ENCODE measurements at places on chromosomes 1 and 21.

- DNase-seq: no peak
These were observed 521.0 kb upstream of the B3GALT2 start for GRCh38 chr1:193707271-193708021.

DNA sequence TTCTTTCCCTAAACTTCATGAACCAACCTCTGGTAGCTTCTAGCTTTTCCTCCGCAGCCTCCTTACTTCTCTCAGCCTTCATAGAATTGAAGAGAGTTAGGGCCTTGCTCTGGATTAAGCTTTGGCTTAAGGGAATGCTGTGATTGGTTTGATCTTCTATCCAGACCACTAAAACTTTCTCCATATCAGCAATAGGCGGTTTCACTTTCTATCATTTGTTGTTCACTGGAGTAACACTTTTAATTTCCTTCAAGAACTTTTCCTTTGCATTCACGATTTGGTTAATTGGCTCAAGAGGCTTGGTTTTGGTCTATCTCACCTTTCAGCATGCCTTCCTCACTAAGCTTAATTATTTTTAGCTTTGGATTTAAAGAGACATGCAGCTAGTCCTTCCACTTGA lies 5.1 kb downstream of the URB2 start:
- DNase-seq: no peak

DNA sequence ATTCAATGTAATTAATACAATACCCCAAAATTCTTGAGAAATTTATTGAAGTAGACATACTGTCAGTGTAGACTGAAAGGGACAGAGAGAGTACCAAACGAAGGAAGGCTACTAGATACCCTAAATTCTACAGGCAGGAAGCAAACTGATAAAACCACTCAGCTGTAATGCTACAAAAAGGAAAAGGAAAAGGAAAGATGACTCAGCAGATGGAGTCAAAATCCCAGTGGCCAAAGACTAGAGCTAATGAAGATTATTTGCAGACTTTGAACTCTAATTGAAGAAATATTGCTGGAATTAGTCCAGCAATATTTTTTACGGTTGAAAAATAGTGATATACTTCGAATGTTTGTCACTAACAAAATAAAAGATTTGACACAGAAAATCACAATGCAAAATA lies 671.9 kb downstream of the BRINP3 start:
- no peak for DNase-seq

DNA sequence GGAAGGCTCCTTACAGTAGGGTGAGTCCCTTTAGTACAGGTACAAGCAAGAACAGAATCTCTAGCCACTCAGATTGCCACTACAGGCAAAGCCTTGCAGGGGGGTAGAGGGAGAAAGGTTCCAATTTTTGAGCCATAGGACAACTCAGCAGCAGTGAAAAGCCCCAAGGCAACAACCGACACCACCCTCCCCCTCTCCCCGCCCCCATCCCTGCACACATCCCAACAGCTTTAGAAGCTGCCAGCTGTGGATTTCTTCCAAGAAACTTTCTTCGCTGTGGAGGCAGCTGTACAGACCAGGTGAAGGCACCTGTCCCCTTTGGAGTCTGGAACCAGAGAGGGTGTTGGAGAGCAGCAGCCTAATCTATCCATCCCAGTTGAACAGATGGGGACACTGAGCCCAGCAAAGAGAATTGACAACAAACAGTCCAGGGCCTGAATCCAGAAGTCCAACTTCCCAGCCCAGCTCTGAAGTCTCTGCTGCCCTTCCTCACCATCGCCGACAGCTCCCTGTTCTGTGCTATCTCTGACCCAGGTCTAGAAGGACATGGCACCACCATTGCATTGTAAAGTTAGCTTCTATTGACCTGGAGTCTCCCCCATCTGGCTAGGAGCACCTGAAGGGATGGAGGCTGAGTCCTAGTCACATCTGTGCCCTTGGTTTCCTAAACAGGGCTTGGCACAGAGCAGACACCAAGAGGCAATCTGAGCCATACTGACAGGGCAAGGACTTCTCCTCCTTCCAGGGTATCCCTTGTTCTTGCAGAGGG lies 2.2 kb downstream of the TENT5B start:
- DNase-seq: no peak

DNA sequence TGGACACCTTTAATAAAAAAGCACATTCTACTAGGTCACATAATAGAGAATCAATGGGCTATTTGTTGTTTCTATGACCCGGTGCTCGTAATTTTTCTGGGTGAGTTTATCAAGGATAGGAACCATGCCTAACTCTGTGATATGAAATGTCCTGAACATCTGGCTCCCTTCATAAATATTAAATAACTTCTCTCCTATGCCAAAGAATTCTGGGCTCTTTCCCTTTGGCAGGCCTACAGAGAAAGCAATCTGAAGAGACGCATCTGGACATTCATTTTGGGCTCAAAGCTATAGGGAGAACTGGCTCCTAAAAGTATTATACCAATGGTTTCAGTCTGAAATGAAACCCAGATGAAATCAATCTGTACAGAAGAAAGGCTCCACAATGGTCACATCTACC lies 38.8 kb upstream of the ANGPTL7 start:
- DNase-seq: no peak

DNA sequence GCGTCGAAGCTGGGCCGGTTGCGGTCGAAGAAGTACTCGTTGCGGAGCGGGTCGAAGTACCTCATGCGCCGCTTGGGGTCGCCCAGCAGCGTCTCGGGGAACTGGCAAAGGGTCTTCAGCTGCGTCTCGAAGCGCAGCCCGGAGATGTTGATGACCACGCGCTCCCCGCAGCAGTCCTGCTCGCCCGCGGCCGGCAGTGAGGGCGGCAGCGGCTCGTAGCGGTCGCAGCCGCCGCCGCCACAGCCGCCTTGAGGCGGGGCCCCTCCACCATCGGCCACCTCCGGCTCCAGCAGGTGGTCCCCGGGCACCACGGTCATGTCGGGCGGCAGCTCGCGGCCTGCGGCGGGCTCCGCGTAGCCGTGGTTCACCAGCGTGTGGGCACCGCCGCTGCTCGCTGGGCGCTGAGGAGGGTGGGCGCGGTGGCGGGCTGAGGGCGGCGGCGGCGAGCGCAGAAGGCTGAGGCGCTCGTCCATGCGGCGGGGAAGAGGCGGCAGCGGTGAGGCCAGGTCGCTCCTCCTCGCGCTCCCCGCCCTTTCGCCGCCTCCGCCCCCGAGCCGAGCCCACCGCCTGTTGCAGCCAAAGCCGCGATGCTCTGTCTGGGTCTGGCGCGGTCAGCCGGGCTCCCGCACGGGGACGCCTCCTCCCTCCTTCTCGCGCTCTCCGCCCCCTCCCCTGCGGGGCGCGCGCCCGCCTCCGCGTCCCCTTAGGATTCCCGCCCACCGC lies at the start of gene KCNA3:
Gene KCNA3 (minus strand): TSS at position 604 of the 723 bp plus-strand sequence. CDS start 131 bp downstream, at position 473.
- DNase-seq: no peak

GRCh38 chr1:204660509-204660908 lies 25.0 kb downstream of the LRRN2 start:
- DNase-seq: no peak

DNA sequence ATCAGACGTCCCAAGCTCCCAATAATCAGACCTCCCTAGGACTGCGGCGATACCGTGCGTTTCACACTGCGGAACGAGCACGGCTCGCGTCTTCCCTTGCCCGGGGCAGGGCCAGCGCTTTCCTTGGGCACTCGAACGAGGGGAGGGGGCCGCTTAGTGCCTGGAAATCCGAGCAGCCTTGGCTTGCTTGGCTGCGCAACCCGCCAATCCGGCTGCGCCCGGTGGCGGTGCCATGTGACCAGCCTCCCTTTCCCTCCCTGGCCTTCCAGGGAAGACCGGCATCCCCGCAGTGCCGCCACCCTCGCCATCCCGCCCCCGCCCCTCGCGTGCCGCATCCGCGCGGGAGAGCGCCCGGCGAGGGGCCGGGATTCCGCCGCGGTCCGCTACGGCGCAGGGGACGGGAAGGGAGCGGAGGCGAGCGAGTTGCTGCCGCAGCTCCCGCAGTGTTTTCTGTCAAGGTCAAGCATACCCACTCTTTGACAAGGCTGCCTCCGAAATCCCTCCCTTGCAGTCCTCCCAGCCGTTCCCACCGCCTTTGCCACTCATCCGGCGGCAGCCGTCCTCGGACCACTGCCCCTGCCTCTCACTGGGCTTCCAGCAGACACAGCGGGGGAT lies 8.3 kb upstream of the RNF19B start:
- DNase-seq: no peak

DNA sequence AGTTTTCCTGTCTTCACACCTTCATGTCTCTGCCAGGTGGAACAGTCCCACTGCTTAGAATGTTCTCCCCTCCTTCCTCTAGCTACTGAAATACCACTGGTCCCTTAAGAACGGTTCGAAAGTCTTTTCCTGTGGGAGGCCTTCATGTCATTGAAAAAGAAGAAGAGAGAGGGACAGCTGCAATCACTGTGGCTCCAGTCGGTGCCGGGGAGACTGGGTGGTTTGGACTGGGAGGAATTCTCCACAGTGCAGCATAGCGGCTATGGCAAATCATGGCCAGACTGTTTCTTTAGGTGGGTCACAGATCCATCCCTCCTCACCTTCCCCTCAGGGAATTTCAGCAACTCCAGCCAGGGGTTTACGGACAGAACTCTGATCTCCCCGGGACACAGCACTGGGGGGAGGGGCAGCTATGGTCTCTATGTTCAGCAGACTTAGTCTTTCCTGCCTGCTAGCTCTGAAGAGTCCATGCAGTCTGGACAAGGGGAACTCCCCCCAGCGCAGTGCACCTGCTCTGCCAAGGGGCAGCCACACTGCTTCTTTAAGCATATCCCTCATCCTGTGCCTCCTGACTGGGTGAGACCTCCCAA lies 567.2 kb downstream of the SMYD3 start:
- no peak for DNase-seq

DNA sequence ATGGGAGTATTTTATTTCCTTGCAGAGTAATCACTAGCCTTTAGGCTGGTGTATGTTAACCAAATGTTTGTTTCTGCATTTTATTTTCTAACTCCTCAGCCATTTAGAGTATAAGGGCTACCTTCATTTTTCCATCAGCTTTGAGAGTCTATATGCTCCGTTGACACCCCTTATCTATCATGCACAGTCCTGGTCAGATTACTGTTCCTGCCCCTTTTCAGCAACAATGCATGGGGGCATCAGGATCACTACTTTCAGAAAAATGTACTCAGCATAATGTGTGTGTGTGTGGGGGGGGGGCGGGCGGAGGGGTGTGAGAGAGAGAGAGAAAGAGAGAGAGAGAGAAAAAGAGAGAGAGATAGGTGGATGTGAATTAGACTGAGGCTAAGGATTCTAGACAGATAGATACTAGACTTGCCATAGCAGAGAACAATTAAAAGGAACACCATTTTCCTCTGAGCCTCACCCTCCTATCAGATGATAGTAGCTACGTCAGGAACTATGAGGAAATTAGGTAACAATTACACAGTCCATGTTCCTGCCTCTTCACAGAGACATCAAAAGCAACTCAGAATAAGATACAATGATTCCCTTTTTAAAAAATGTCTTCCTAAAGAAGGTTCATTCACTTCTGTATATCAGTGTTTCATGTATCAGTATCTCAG lies 40.8 kb downstream of the FCER1A start:
- DNase-seq: no peak

DNA sequence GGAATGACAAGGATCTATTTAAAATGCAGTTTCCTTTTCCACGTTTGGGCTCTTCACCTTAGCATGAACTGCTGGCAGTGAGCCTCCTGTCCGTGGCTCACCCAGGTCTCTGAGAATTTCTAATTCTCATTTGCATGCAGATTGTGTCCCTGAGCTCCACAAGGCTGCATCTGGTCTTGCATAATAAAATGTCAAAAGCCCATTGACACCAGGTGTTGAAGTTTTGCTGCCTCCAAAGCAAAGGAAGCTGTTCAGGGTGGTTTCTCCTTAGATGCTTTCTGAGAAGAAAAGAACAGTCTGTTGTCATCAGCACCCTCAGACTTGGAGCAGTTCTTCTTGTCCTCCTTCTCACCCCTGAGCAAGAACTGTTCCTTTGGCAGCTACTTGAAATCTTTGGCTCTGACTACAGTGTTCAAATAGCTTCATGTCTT lies 433.1 kb upstream of the KAZN start:
- DNase-seq: no peak

DNA sequence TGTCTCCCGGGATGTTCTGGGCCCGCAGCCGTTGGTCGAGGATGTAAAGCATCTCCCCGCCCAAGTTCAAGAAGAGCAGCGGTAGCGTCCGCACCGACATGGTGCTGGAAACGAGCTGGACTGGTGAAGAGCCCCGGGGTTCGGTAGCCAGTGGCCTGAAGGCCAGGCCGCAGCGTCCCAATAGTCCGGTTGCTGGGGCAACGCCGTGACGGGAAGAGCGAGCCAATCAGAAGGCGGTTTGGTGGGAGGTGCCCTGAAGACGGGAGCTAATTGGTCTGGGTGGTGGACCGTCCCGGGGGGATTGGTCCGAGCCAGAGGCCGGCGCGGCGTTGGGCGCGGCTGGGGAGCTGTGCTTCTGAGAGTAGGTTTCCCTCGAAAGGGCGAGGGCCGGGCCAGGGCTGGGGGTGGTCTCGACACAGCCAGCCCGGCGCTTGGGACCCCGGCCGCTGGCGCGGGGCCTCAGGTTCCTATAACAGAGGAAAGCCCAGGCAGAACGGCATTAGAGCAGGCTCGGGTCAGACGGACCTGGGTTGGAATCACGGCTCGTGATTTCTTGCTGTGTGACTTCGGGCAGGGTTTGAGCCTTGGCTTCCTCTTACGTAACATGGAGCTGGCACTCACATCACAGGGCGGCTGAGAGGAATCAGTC lies at the start of gene OSCP1:
Gene OSCP1 (minus strand): TSS at position 182 of the 649 bp plus-strand sequence. CDS start 82 bp downstream, at position 100.
- DNase-seq: peak; percentile 91
